Activated CD4-positive, alpha-beta T cell treated with anti-CD3 and anti-CD28 coated beads, Interleukin-2, amount 10 ng/mL, durations not matched to agents 24 days and 14 days (primary cell): ENCODE measurements at places on chromosomes 1 and 21. TPM values are rescaled to one million over a fixed set of nuclear protein-coding genes. Genes with fewer than 3 reads are reported as not detected.

MIXL1 gene
- total RNA-seq, result not detected in 2 replicates

DNA sequence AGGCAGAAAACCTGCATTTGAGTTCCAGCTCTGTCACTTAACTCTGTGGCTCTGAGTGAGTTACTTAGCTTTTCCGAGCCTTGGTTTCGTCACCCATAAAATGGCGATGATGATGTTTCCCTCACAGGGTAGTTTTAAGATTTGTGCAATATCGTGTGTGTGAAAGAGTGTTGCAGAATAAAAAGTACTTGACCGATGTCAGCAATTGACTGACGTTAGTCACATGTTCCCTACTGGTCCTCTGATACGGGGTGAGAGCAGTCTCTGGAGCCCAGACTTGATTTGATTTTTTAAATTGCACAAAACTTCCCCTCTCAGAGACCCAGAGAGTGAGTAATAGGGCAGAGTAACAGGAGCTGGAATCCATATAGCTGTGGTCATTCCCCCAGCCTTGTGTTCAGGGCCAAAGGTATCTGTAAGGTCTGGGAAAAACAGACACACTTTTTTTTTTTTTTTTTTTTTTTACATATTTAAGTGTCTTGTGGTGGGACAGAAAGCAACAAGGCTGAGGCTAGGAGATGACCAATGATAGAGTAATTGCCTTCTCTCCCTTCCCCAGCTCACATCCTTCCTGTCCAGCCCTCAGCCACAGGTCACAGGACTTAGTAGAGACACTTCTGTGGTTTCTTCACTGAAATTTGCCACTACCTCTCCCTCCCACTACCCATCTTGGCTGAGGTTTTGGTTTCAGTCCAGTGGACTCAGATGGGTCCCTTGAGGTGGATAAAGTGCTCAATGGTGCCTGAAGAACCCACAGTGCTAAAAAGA lies 2.0 kb downstream of the FCER1G start:
- no peak overlapping the region for H3K4me3 ChIP-seq
- H3K27ac ChIP-seq, result peak overlapping the region; percentile 64
- peaks cover 39% of the 10 kb centered on the region for H3K4me1 ChIP-seq
- DNase-seq, result peak; percentile 60

- no peaks in the 10 kb centered on the region for H3K27me3 ChIP-seq
- peak overlapping the region; percentile 88 for H3K4me3 ChIP-seq
- peaks cover 83% of the 10 kb centered on the region for H3K4me1 ChIP-seq
- peak overlapping the region; percentile 98 for H3K27ac ChIP-seq
- peak; percentile 93 for DNase-seq
Measured at GRCh38 chr1:25030674-25031589, 100.9 kb upstream of the RUNX3 start.

DNA sequence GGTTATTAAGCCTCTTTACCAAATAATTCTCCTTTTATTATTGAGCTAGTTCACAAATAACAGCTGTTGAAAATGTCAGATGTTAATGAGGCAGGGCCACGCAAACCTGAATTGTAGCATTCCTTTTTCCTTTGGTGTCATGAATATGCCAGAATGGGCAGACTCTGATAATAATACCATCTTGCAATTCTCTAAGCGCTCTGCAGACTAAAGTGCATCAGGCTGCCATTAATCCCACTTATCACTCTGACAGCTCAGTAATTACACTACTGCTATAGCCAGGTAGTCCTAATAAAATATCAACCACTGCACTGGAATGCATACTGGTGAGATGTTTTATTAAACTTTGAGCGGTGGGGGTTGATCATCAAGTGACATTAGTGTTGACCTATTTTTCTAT lies 177.7 kb downstream of the DPYD start:
- H3K4me3 ChIP-seq, result no peak overlapping the region
- DNase-seq, result no peak
- no peaks in the 10 kb centered on the region for H3K4me1 ChIP-seq
- no peaks in the 10 kb centered on the region for H3K36me3 ChIP-seq
- H3K27me3 ChIP-seq, result no peaks in the 10 kb centered on the region

- H3K27ac ChIP-seq, result no peak overlapping the region
- no peaks in the 10 kb centered on the region for H3K27me3 ChIP-seq
- H3K4me1 ChIP-seq, result no peaks in the 10 kb centered on the region
- H3K36me3 ChIP-seq, result no peaks in the 10 kb centered on the region
- no peak overlapping the region for H3K4me3 ChIP-seq
- DNase-seq, result no peak
Measured at GRCh38 chr1:72837781-72838180, 555.4 kb upstream of the NEGR1 start.
